Caco-2 (cell line): ENCODE measurements at places on chromosomes 2 and 18. TPM values are rescaled to one million over a fixed set of nuclear protein-coding genes. Genes with fewer than 3 reads are reported as not detected.

The CREG2 gene
- 119 and 120 TPM in 2 replicates for total RNA-seq

The CBLN2 gene
- not detected in 2 replicates for total RNA-seq

The ONECUT2 gene
- 0.28 and 0.86 TPM in 2 replicates for total RNA-seq

DNA sequence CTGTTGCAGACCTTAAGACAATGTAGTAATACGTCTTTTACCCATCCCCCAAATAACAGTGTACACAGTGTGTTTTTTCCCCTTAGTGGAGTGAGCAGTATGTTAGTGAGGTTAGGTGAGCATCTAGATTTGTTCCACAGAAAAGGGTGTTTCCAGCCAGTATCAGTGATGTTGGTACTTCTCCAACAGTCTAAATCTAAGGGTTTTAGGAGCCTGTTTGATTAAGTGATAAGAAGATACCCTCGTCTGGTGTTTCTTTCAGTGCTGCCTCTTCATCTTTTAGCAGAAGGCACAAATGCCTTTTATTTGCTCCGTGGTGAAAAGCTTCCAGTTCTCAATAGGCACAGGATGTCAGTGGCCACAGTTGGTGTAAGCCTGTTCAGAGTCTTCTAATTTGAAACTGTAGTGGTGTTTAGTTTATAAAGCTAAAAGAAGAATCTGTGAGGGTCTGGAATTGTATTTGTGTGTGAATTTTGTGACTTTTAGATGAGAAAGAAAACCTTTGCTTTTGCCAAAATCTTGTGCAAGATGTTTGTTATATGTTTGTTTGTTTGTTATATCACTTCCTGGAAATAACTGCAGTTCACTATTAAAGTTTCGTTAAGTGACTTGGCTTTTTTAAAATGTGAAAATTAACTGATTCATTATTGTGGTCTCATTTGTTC lies 71.2 kb downstream of the MAP4K4 start:
- no peak for DNase-seq

DNA sequence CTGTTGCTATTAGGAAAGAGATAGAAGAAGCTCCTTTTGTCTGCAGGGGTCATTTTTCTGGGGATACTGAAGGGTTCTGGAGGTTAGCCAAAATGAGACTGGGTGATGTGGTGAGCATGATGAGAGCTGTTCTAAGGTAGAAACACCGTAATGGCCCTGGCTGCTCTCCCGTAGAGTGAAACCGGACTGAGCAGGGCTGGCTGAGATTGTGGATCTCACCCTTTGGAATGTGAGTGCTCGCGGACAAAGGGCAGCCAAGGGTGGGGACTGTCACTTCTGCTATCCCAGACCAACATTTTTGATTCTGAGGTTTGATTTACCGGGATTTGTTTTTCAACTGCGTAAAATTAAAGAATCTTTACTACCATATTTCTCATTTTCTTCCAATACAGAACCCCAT lies 36.2 kb downstream of the TNFRSF11A start:
- no peak for DNase-seq

DNA sequence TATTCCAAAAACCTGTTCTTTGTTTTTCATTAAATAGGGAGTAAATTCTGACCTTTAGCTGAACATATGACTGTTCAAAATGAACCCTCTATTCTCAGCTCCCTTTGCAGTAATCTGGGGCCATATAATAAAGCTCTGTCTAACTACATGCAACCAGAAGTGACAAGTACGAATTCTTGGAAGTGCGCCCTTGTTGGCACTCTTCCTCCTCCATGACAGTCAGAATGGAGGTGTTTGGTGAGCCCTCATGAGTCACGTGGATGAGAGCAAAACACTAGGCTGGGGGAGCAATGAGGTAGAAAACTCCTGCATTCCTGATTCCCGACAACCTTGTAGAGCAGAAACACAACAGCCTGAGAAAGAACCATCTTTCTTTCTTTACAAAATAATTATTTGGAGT lies 552.9 kb downstream of the FBXO15 start:
- DNase-seq, result no peak

GRCh38 chr18:23173912-23174311 lies 38.6 kb downstream of the CABLES1 start:
- no peak for DNase-seq

DNA sequence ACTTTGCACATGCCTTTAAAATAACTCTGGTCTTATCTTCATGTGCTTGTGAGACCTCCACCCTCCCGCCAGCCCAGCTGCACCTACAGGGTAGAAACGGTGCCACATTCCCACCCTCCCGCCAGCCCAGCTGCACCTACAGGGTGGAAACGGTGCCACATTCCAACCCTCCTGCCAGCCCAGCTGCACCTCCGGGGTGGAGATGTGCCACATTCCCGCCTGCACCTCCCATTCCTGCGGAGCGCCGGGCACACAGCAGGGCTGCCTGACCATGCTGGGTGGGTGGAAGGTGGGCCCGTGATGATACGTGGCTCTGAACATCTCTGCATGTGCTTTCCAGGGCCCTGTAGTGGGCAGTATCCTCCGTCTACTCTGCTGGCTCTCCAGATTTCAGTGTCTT lies 243.7 kb upstream of the PXDN start:
- no peak for DNase-seq

GRCh38 chr2:182862091-182862490 lies 4.3 kb downstream of the FRZB start:
- DNase-seq, result no peak

- no peak for DNase-seq
Measured at GRCh38 chr18:61333746-61334490, 688 bp downstream of the CDH20 start.

- DNase-seq, result no peak
Measured at GRCh38 chr2:120346026-120346666, at the start of gene INHBB. Gene INHBB (plus strand): TSS chr2:120346136. CDS start chr2:120346189, 53 bp downstream.

GRCh38 chr2:71581026-71581425 lies 127.7 kb downstream of the DYSF start:
- DNase-seq, result no peak
